ENCODE measurements at places on chromosomes 7 and 10. TPM values are rescaled to one million over a fixed set of nuclear protein-coding genes. Genes with fewer than 3 reads are reported as not detected.

The AHR gene
- 95.2 TPM for total RNA-seq

The STMP1 gene
- 11.5 TPM for total RNA-seq

The NUTM2D gene
- 3.7 TPM for total RNA-seq

The TMEM196 gene
- total RNA-seq, result not detected

The ATOH7 gene
- total RNA-seq, result not detected

The SCART1 gene
- 5.0 TPM for total RNA-seq

- H3K4me1 ChIP-seq, result peaks cover 4% of the 10 kb centered on the region
- no peaks in the 10 kb centered on the region for H3K27me3 ChIP-seq
- no peaks in the 10 kb centered on the region for H3K36me3 ChIP-seq
- DNase-seq, result no peak
- no peak overlapping the region for H3K27ac ChIP-seq
- H3K4me3 ChIP-seq, result no peak overlapping the region
These were observed 121.3 kb upstream of the GDF10 start for GRCh38 chr10:47178537-47179290.

DNA sequence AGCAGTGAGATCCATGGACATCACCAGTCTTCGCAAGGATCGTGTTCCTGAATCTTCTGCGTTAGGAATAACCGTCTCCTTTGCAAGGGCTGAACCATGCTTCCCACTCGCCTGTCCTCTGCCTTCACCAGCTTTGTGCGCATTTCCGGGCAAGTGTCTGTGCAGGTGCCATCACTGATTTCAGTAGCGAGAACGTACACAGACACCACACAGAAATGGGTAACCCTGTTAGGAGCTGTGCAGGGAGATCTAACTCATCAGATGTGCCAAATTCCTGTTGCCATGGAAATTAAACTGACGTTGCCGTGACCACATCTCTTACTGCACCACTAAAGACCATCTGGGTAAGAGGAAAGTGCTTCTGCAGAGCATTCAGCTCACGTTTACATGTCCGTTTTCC, 146.3 kb downstream of the DIP2C start:
- peaks cover 8% of the 10 kb centered on the region for H3K27me3 ChIP-seq
- DNase-seq, result no peak
- no peak overlapping the region for H3K4me3 ChIP-seq
- H3K36me3 ChIP-seq, result no peaks in the 10 kb centered on the region
- H3K4me1 ChIP-seq, result no peaks in the 10 kb centered on the region
- no peak overlapping the region for H3K27ac ChIP-seq

GRCh38 chr7:123784263-123784662, 35.5 kb upstream of the WASL start:
- no peaks in the 10 kb centered on the region for H3K36me3 ChIP-seq
- no peaks in the 10 kb centered on the region for H3K4me1 ChIP-seq
- H3K27ac ChIP-seq, result no peak overlapping the region
- no peak overlapping the region for H3K4me3 ChIP-seq
- DNase-seq, result no peak
- H3K27me3 ChIP-seq, result no peaks in the 10 kb centered on the region

GRCh38 chr10:102678842-102679289, 34.6 kb downstream of the TRIM8 start:
- peaks cover 55% of the 10 kb centered on the region for H3K4me1 ChIP-seq
- H3K27me3 ChIP-seq, result no peaks in the 10 kb centered on the region
- H3K4me3 ChIP-seq, result no peak overlapping the region
- no peak overlapping the region for H3K27ac ChIP-seq
- H3K36me3 ChIP-seq, result no peaks in the 10 kb centered on the region

DNA sequence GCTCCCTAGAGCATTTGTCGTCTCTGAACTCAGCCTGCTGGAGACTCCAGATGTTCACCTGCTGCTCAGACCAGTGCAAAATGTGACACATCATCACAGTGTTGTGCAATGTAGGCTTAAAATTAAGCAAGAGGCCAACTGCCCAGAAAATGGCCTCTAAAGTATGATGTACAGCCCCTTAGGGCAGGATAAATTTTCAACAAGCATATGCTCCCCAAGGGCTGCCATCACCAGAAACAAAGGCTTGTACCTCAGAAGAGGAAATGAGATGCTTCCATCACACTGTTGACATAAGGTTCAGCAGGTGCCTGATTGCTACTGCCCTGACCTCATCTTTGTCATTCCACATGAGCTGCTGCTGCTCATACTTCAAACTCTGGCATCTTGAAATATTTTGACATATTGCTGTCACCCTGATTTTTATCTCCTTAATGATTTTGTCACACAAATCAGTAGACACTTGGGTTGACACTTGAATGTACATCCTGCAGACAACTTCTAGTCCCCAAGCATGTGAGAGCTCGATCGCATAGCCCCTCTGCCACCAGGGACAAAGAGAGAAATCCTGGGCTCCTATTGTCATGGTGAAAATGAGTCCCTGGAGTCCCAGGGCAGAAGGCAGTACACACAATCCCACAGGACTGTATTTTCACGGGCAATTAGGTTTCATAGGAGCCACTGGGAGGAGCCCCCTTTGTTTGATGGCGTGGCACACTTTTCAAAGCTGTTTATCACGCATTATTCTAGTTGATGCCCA, 219.7 kb upstream of the STK17A start:
- no peaks in the 10 kb centered on the region for H3K36me3 ChIP-seq
- DNase-seq, result no peak
- H3K27ac ChIP-seq, result no peak overlapping the region

DNA sequence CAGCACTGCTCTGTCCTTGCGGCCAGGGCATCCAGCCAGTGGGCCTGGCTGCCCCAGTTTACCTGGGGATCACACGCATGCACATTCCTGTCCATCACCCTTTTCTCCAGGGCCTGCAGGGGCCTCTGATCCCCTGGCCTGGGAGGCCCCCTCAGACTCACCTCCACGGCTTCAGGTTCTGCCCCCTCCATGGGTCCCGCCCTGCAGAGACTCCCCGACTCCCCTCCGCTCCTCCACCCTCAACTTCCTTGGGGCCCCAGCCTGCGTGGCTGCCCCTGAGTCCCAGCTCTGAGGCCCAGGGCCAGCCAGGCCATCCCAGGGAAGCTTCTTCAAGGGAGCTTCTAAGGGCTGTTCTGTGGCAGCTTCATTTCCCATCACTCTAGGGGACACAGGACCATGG, 324.1 kb downstream of the TCERG1L start:
- no peak overlapping the region for H3K4me3 ChIP-seq
- H3K36me3 ChIP-seq, result no peaks in the 10 kb centered on the region
- H3K27ac ChIP-seq, result no peak overlapping the region
- H3K27me3 ChIP-seq, result no peaks in the 10 kb centered on the region
- DNase-seq, result no peak

GRCh38 chr10:99674762-99675161, 15.5 kb downstream of the ENTPD7 start:
- no peaks in the 10 kb centered on the region for H3K4me1 ChIP-seq
- H3K36me3 ChIP-seq, result peaks cover 12% of the 10 kb centered on the region
- no peak overlapping the region for H3K27ac ChIP-seq
- no peak overlapping the region for H3K4me3 ChIP-seq
- H3K27me3 ChIP-seq, result no peaks in the 10 kb centered on the region

GRCh38 chr10:129730993-129731325, 233.1 kb downstream of the EBF3 start:
- no peak overlapping the region for H3K27ac ChIP-seq
- H3K4me1 ChIP-seq, result no peaks in the 10 kb centered on the region
- no peaks in the 10 kb centered on the region for H3K27me3 ChIP-seq
- no peak for DNase-seq

GRCh38 chr7:37765421-37765829, 81.9 kb downstream of the GPR141 start:
- no peak for DNase-seq
- H3K4me3 ChIP-seq, result no peak overlapping the region
- H3K4me1 ChIP-seq, result no peaks in the 10 kb centered on the region
- H3K27ac ChIP-seq, result no peak overlapping the region
- H3K36me3 ChIP-seq, result no peaks in the 10 kb centered on the region
- no peaks in the 10 kb centered on the region for H3K27me3 ChIP-seq

- no peaks in the 10 kb centered on the region for H3K36me3 ChIP-seq
- no peak overlapping the region for H3K4me3 ChIP-seq
- DNase-seq, result no peak
- H3K27ac ChIP-seq, result no peak overlapping the region
- peaks cover 28% of the 10 kb centered on the region for H3K4me1 ChIP-seq
- H3K27me3 ChIP-seq, result peaks cover 35% of the 10 kb centered on the region
These were observed 2.5 kb downstream of the ADRA2A start for GRCh38 chr10:111079241-111079760.

DNA sequence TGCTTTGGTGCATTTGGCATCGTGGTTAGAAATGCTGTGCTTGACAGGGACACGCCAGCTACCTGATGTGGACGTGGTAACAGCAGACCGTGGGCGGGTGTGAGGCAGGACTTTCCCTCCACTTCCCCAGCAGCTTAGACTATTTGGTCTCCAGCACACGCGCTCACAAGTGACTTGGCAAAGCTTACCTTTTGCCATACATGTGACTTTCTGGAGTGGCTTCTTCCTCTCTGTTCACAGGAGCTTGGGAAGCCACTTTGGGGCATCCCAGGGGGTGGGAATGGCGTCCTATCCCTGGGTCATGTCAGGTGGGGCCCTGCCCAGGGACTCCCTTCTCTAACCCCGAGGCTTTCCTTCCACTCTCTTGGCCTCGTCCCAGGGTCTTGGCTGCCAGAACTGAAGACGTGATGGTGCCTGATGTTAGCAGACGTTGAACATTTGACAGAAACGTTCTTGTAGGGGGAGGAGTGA, 228.7 kb upstream of the KLF6 start:
- no peaks in the 10 kb centered on the region for H3K27me3 ChIP-seq
- peaks cover 10% of the 10 kb centered on the region for H3K4me1 ChIP-seq
- no peaks in the 10 kb centered on the region for H3K36me3 ChIP-seq
- no peak overlapping the region for H3K4me3 ChIP-seq
- DNase-seq, result no peak
- H3K27ac ChIP-seq, result no peak overlapping the region

- H3K36me3 ChIP-seq, result no peaks in the 10 kb centered on the region
- H3K27me3 ChIP-seq, result no peaks in the 10 kb centered on the region
- no peak overlapping the region for H3K27ac ChIP-seq
- H3K4me3 ChIP-seq, result no peak overlapping the region
These were observed 452.2 kb upstream of the SORCS1 start for GRCh38 chr10:107616463-107617410.

GRCh38 chr10:52213321-52213752, 100.7 kb upstream of the DKK1 start:
- no peaks in the 10 kb centered on the region for H3K27me3 ChIP-seq
- H3K36me3 ChIP-seq, result no peaks in the 10 kb centered on the region
- DNase-seq, result no peak
- H3K4me1 ChIP-seq, result no peaks in the 10 kb centered on the region

- H3K27me3 ChIP-seq, result no peaks in the 10 kb centered on the region
- no peaks in the 10 kb centered on the region for H3K36me3 ChIP-seq
- no peak overlapping the region for H3K4me3 ChIP-seq
- DNase-seq, result no peak
- no peaks in the 10 kb centered on the region for H3K4me1 ChIP-seq
- H3K27ac ChIP-seq, result no peak overlapping the region
These were observed 59.3 kb upstream of the ATRNL1 start for GRCh38 chr10:115033898-115034297.

DNA sequence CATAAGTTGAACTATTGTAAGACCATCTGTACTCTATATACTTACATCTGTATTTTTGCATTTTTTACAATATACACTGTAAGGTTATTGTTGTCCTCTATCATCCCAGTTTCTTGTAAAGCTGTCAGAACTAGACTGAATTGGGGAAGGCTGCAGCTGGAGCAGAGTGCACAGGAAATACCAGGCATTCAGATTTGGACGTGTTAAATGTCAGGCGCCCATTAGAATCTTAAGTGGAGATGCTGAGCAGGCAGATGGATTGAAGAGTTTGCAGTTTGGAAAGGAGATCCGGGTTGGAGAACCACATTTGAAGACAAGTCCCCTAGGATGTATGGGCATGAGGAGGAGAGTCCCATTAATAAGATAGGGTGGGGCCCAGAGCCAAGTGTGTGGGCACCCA, 40.4 kb downstream of the MTURN start:
- H3K27me3 ChIP-seq, result no peaks in the 10 kb centered on the region
- DNase-seq, result no peak
- no peaks in the 10 kb centered on the region for H3K36me3 ChIP-seq
- H3K27ac ChIP-seq, result no peak overlapping the region
- peaks cover 8% of the 10 kb centered on the region for H3K4me1 ChIP-seq

DNA sequence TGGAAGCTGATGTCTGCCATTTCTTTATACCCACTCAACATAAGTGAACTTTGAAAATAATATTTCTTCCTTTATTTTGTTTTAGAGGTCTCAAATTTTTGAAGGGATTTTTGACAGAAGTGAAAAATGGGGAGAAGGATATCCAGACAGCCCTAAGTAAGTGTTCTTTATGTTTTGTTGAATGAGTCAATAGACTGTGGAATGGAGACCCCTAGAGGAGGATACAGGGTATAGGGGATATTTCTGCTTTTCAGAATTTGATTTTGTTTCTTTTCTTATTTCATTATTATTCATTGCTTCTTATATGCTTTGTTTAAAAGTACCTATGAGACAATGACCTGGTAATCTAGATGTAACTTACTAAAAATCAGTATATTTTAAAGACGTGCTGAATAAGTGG, 34.4 kb downstream of the PLEKHA8 start:
- no peaks in the 10 kb centered on the region for H3K4me1 ChIP-seq
- no peaks in the 10 kb centered on the region for H3K27me3 ChIP-seq
- H3K36me3 ChIP-seq, result peaks cover 6% of the 10 kb centered on the region
- H3K27ac ChIP-seq, result no peak overlapping the region

DNA sequence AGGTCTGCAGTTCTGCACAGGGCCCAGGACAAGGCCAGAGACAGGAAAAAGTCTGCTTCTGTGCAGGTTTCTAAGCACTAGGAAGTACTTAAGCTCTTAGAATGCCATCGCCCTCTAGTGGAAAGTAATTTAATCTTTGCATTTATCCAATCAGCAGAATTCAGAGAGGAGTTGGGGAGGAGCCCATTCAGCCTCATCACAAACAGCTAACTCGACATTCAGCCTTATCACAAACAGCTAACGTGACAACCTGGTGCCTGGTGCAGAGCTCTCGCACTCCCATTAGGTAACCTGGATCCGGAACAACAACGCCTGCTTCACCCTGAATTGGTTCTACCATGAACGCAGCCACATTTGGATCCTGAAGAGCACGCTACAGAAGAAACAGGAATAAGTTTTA, 15.2 kb downstream of the OAT start:
- peaks cover 47% of the 10 kb centered on the region for H3K36me3 ChIP-seq
- H3K27me3 ChIP-seq, result no peaks in the 10 kb centered on the region
- H3K4me1 ChIP-seq, result peaks cover 11% of the 10 kb centered on the region

GRCh38 chr10:13648425-13648824, 61.7 kb downstream of the PRPF18 start:
- peak; percentile 18 for DNase-seq
- H3K4me3 ChIP-seq, result no peak overlapping the region
- no peaks in the 10 kb centered on the region for H3K27me3 ChIP-seq
- H3K36me3 ChIP-seq, result peaks cover 12% of the 10 kb centered on the region
- H3K27ac ChIP-seq, result no peak overlapping the region

- no peak overlapping the region for H3K4me3 ChIP-seq
- H3K27me3 ChIP-seq, result no peaks in the 10 kb centered on the region
- no peaks in the 10 kb centered on the region for H3K36me3 ChIP-seq
- no peaks in the 10 kb centered on the region for H3K4me1 ChIP-seq
- no peak overlapping the region for H3K27ac ChIP-seq
These were observed 81.1 kb upstream of the MBL2 start for GRCh38 chr10:52853704-52854103.

GRCh38 chr7:31958226-31958625, 112.0 kb downstream of the PDE1C start:
- H3K27ac ChIP-seq, result no peak overlapping the region
- no peaks in the 10 kb centered on the region for H3K36me3 ChIP-seq
- H3K27me3 ChIP-seq, result no peaks in the 10 kb centered on the region
- no peaks in the 10 kb centered on the region for H3K4me1 ChIP-seq
- no peak for DNase-seq

Measured in CD4-positive, alpha-beta T cell (primary cell).